ENCODE measurements at places on chromosomes 5 and 9.
A peak's percentile ranks its signal among the peaks of the same experiment; 100 is the strongest.

DNA sequence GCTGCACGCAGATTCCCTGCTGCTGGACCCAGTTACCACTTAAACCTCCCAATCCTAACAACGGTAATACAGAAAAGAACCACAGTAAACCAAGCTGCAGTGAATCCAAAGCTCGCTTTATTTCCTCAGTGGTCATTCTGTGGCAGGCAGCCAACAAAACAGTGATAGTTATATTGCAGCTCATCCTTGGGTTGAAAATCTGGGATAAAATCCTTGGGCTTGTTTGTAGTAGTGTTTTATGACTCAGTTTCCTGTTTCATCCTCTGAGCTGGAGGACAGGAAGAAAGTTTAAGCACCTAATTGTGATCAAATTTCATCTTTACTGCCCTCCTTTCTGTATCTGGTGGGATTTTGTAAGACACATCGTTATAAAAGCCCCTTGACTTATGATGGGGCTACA lies 31.4 kb downstream of the HMGCR start:
- no peak for DNase-seq

DNA sequence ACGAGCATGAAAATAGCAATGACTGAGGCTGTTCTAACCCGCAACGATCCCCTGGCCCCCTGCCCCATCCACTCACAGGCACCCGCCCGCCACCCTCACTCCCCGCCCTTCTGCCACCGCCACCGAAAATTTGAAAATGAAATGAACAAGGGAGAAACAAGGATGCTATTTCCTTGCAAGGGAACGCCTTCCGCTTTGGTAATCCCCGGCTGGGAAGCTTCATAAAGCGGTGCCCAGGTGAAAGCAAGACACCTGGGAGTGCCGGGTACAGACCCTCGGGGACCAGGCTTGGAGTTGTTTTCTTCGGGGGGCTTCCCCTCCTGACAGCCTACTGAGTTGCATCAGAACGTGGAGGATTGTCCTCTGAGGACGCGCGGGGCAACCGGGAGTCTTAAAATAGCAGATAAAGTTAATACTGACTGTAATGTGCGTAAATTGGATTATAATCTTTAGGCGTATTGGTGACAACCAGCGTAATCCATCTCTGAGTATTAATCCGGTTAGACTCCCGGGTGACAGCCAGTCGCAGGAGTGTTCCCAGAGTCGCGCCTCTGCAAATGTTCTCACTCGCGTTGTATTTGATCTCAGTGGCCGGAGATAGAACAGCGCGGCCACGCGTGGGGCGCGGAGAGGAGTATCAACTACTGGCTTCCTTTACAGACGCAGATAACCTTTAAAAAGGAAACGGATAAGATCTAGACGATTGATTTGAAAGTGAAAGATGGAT lies 885 bp upstream of the MLLT3 start:
- DNase-seq, result peak; percentile 45

- no peak for DNase-seq
Observed at GRCh38 chr9:108786901-108787689, 68.7 kb downstream of the ACTL7B start.

DNA sequence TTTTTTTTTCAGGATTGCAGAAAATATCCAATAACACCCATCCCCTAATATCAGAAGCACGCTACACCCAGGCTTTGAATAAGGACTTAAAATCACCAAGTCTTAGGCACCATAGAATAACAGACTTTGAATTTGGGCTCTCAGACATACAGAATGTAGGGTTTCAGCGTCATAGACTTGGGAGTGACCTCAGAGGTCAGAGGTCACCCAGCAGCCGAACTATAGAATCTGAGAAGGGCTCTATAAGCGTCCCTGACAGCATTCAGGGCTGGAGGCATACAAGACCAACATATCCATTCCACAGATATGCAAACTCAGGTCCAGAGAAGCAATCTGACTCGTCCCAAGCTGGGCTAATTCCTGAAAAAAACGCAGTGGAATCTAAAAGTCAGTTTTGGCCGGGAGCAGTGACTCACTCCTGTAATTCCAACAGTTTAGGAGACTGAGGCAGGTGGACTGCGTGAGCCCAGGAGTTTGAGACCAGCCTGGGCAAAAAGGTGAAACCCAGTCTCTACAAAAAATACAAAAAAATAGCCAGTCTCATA lies 34.7 kb downstream of the SLC6A7 start:
- no peak for DNase-seq

GRCh38 chr9:5552301-5552700 lies 42.0 kb downstream of the PDCD1LG2 start:
- no peak for DNase-seq

DNA sequence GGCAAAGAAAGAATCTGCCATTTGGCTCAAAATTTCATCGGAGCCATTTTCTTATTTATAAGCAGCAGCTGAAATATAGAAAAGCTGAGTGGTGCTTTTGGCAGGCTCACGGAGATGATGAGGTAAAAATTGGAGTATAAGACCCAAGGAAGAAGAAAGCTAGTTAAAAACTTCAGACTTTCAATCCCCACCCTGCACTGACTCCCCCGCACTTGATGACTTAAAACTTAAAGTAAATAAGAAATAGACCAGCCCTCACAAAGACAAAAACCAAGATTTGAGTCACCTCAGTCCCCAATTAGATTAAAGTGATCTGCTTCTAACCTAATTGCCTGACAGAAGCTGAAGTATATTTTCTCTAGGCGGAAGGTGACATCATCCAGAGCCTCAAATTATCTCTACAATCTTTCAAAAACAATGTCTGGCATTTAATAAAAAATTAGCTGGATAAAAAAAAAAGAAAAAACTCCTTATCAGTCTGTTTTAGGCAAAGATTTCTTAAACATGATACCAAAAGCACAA lies 124.0 kb upstream of the PJA2 start:
- DNase-seq, result no peak

- DNase-seq, result no peak
Observed at GRCh38 chr5:32283539-32284377, 29.0 kb downstream of the MTMR12 start.

DNA sequence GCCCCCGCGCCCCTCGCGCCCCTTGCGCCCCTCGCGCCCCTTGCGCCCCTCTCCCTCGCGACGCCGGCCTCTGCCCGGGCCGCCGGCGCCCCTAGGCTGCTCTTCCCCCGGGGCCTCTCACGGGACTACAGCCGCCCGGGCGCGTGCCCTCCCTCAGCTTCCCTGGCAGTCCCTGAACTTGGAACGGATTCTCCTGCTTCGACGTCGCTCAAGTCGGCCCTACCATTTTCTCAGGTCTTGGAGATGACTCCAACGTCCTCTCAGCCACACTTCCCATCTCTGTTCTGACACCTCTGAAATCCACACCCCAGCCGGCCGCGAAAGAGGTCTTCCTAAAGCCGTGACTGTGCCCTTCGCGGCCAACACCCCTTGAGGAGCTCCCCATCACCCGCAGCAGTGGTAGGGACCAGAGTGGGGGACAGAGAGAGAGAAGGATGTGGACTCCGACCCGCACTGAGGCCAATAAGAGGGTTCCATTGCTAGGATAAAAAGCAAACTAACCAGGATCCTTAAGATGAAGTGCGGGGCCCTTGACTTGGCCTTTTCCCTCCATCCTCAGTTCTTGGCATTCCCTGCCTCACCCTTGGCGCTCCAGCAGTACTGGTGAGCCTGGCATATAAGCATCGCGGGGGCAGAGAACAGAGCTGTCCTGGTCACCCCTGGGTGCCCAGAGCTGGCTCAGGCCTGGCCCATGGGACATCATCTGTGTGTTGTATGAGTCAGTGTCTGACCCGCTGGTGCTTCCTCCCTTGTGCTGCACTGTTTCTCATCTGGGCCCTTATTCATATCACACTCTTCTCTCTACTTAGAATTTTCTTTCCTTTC lies 38.6 kb upstream of the GARNL3 start:
- DNase-seq, result no peak

- no peak for DNase-seq
Observed at GRCh38 chr5:128109138-128109537, 25.6 kb downstream of the SLC12A2 start.

Measured in activated T-helper 1 cell treated with anti-CD3 and anti-CD28 coated beads, Interleukin-2, amount 50 U/mL, for 16 hours (primary cell).